Liver (tissue), 10 donors: ENCODE measurements at places on chromosomes 4 and X. TPM values are rescaled to one million over a fixed set of nuclear protein-coding genes. Genes with fewer than 3 reads are reported as not detected.

The FHIP1A gene
- 0.50 TPM for polyA plus RNA-seq

The C4orf33 gene
- polyA plus RNA-seq, result 6.9 TPM

The SSX2 gene
- polyA plus RNA-seq, result not detected

The HTT gene
- polyA plus RNA-seq, result 8.6 TPM
